ENCODE measurements at places on chromosomes 7 and 10.

GRCh38 chr7:34107276-34107675 lies 201.9 kb downstream of the BMPER start:
- peak; percentile 35 for DNase-seq

- DNase-seq = no peak
These were observed 45.5 kb upstream of the PRSS1 start for GRCh38 chr7:142703655-142704305.

DNA sequence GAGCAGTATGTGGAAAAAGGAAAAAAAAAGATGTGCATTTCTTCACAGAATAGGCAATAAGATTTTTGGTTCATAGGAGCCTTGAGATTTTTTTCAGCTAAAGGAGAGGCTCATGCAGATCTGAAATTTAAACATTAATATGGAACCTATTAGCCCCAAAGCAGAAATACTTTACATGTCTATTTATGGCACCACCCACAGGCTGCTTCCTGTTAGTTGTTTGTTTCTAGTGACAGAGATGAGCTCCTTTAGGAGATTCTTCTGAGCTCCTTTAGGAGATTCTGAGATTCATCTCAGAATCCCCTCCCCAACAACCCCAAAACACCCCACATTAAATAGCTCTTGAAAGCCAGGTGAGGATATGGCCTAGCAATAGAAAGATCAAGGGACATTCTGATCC lies 27.9 kb upstream of the HPS1 start:
- no peak for DNase-seq

GRCh38 chr10:78700816-78701520 lies 367.8 kb upstream of the ZMIZ1 start:
- DNase-seq = no peak

DNA sequence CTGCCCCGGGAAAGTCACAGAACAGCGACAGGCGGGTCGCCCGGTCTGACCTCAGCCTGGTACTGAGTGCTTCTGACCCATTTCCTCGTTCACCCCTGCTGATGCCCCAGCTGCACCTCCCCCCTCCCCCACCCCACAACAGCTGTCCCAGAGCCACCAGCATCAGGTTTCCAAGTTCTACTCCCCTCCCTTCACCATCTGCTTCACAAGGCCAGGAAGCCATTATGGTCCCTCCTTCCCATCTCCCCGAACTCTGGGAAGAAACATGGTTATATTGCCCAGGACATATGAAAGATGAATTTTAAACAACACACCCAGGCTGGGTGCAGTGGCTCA lies 301.9 kb upstream of the GALNT17 start:
- DNase-seq = no peak

- DNase-seq = no peak
These were observed 749.4 kb downstream of the AUTS2 start for GRCh38 chr7:70347463-70348254.

DNA sequence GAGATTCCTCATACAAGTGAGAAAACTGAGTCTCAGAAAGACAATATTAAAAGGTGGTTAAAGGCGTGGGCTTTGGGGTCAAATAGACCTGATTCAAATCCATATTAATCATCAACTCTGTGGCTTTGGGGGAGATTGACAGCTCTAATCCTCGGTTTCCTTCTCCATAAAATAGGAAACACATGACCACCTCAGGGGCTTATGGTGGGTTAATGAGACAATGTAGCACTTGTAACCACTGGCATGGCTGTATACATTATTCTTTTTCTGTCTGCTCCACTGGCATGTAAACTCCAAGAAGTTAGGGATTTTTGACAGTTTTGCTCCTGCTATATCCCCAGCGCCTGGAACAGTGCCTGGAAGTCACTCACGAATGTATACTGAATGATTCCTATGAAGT lies 120.8 kb upstream of the GAD2 start:
- no peak for DNase-seq

DNA sequence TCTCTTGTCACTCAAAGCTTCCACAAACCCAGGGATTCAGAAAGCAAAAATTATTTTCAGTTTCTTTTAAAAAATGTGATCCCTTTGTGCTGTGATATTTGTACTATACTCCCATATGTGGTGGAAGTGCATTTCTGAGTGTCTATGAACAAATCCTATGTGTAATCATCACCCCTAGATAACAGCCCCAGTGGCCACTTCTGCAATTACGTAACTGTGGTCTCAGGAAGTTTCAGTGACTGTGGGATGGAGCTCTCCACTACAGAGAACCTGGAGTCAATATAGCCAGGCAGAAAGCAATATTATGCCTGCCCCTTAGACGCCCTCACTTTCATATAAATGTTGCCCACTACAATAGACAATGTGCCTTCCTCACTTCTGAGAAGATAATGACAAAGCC lies 1101.7 kb upstream of the GHITM start:
- no peak for DNase-seq

- DNase-seq = no peak
These were observed 187.3 kb downstream of the CXCL12 start for GRCh38 chr10:44197646-44198045.
